ENCODE measurements at places on chromosomes 11 and 22.

DNA sequence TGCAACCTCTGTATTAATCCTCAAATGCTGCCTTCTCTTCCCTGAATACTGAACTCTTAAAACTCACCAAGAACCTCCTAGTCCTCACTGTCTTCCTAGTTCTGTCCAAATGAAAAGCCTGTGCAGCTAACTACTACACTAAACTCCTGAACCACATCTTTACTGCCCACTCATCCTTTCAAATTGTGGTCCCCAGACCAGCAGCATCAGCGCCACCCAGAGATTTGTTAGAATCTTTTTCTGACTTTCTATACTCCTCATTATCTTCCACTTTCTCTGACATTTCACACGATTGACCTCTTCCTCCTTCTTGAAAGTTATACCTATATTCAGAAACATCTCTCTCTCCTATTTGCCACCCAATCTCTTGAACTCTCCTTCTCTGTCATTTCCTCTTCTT lies 461.3 kb downstream of the DLG2 start:
- DNase-seq: no peak

DNA sequence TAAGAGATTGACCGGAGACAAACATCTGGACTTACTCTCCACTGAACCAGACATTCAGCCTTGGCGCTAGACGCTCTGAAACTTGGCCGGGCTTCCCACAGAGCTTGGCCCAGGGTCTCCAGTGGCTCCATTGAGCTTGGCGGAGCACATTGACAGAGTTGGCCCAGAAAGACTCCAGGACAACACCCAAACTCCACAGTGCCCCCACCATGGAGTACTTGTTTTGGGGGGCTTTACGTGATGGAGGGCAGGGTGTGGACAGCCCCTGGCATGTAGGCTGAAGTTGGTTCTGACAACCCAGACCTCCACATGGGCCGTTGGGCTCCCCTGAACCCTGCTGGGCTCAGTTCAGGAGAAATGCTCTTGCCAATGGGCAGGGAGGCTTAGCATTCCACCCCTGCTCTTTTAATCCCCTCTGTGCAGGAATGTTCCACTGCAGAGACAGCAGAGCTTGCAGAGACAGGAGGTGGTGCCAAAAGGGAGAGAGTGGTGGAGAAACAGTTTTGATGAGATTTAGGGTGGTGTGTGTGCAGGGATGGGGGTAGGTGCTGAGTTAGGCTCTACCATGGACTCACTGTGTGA lies 102.4 kb upstream of the TIMP3 start:
- no peak for DNase-seq

GRCh38 chr11:86183694-86184093 lies 60.9 kb upstream of the EED start:
- DNase-seq: no peak

- no peak for DNase-seq
These were observed 4.7 kb downstream of the PDE2A start for GRCh38 chr11:72669527-72669926.

DNA sequence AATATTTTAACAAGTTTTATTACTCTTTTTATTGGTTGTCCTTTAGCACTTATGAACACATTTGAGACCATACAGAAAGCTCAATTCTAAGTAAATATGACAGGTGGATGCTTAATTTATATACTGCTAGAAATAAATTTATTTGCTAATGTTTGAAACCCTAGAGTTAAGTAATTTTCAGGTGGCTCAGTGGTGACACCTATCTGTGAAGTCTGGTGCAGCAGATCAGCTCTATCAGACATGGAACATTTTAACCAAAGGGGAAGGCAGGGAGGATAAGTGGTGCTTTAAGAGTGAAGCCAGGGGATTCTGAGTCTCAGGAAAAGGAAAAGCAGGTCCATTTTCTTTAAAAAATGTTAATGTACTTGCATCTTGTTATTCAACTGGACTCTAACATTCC lies 175.8 kb downstream of the DSCAML1 start:
- no peak for DNase-seq

- no peak for DNase-seq
These were observed 789 bp downstream of the MIOX start for GRCh38 chr22:50487290-50488005.

GRCh38 chr11:104781719-104782376 lies 116.4 kb downstream of the CASP12 start:
- no peak for DNase-seq

- DNase-seq: no peak
These were observed 5.8 kb downstream of the TSSK2 start for GRCh38 chr22:19136915-19137314.

DNA sequence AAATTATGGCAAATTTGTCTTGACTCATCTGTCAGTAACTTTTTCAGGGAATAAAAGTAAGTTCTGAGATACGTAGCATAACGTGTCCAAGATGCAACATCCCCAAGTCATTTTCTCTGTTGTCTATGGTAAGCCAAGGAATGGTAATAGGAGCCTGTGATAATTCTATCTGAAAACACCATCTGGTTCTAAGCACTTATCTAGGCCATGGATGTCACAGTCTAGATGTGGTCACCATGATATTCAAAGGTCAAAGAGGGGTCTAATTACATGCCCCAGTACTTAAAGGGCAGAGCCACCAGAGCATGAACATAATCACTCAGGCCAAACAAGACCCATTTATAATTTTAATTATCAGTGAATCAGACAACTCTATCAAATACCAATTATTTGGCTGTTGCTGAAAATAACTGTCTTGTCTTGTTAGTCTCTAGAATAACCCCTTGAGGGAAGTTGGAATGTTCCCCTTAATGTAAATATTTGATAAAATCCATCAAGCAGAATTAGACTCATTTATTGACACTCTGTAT lies 225.1 kb upstream of the MPPED2 start:
- no peak for DNase-seq

DNA sequence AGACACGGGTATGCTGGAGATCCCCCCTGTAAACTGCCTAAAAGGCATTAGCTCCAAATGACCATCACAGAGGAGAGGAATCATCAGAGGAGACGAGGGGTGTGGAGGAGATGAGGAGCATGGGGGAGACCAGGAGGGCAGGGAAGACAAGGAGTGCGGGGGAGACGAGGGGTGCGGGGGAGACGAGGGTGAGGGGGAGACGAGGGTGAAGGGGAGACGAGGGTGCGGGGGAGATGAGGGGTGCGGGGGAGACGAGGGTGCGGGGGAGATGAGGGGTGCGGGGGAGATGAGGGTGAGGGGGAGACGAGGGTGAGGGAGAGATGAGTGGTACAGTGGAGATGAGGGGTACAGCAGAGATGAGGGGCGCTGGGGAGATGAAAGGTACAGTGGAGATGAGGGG lies 17.5 kb upstream of the GAL start:
- no peak for DNase-seq

DNA sequence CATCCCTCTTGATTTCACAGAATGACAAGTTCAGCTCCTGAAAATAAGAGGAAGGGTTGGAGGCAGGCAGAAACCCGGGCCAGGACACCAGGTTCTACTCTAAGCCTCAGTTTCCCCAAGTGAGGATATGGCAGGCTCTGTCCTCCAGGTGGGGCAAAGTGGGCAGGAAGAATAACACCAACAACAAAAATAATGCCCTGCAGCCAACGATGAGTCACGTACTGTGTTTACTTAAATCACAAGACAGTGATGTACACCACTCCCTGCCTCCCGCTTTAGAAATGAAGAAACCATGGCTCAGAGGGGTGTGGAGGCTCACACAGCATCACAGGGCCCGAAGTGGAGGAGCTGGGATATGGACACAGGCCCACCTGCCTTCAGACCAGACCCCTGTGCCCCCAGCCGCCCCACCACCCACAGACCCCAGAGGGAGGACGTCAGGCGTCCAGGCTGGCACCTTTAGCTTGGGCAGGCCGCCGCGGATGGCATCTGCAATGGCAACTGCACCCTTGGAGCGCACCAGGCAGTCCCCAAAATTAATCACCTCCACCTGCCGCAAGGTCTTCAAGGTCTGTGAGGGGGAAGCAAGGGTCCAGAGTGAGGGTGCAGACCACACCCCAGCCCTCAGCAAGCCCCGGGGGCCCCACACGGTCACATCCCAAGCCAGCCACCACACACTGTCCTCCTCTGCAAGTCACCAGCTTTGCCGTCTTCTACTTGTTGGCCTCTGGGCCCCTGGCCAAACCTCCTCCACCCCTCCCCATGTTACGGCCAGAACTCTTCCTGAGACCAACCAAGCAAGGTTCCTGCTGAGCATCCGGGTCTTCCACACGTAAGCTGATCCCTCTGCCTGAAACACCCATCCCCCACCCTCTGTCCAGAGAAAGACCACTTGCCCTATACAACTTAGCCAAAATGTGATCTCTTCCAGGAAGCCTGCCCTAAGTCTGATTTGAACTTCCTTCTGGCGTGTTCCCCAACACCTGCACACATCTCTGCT lies 15.8 kb upstream of the CHADL start:
- no peak for DNase-seq

- no peak for DNase-seq
These were observed 19.1 kb upstream of the NECTIN1 start for GRCh38 chr11:119747868-119748660.

GRCh38 chr11:126233391-126233790 lies 21.8 kb downstream of the FAM118B start:
- no peak for DNase-seq

Measured in NCI-H510A (cell line).